Pancreas (tissue), 10 donors: ENCODE measurements at places on chromosomes 2 and 18. TPM values are rescaled to one million over a fixed set of nuclear protein-coding genes. Genes with fewer than 3 reads are reported as not detected.

GRCh38 chr2:85754313-85755095 lies 713 bp downstream of the ATOH8 start:
- no peaks in the 10 kb centered on the region for H3K27me3 ChIP-seq
- peaks cover 22% of the 10 kb centered on the region for H3K4me1 ChIP-seq
- peak; percentile 74 for DNase-seq
- no peaks in the 10 kb centered on the region for H3K36me3 ChIP-seq

GRCh38 chr2:130808482-130809268 lies 28.0 kb upstream of the ARHGEF4 start:
- H3K27ac ChIP-seq: no peak overlapping the region
- H3K27me3 ChIP-seq: no peaks in the 10 kb centered on the region
- H3K36me3 ChIP-seq: no peaks in the 10 kb centered on the region
- no peak for DNase-seq
- H3K4me3 ChIP-seq: no peak overlapping the region

DNA sequence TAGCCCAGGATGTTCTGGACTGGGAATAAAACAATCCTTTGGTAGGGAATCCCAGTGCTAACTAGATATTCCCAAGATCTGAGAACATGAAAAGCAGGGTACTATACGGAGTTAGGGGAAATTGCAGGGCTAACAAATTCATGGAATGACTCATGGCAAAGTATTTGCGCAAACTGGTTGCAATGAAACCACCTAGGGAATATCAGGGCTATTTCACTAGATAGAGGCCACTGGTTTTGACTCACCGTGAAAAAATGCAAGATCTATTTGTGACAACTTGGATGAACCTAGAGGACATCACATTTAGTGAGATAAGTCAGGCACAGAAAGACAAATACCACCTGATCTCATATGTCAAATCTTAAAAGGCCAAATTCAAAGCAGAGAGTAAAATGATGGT lies 233.3 kb downstream of the MBD2 start:
- H3K36me3 ChIP-seq: no peaks in the 10 kb centered on the region
- no peak for DNase-seq
- H3K4me1 ChIP-seq: no peaks in the 10 kb centered on the region
- no peak overlapping the region for H3K27ac ChIP-seq

- DNase-seq: no peak
- H3K36me3 ChIP-seq: no peaks in the 10 kb centered on the region
- no peaks in the 10 kb centered on the region for H3K4me1 ChIP-seq
- H3K27ac ChIP-seq: no peak overlapping the region
- H3K4me3 ChIP-seq: no peak overlapping the region
- no peaks in the 10 kb centered on the region for H3K27me3 ChIP-seq
These were observed 81.4 kb upstream of the GCFC2 start for GRCh38 chr2:75792146-75792545.

- no peaks in the 10 kb centered on the region for H3K4me1 ChIP-seq
- no peak for DNase-seq
- H3K36me3 ChIP-seq: no peaks in the 10 kb centered on the region
- no peak overlapping the region for H3K4me3 ChIP-seq
- no peaks in the 10 kb centered on the region for H3K27me3 ChIP-seq
- no peak overlapping the region for H3K27ac ChIP-seq
These were observed 107.1 kb downstream of the CTNNA2 start for GRCh38 chr2:79619976-79620375.

- H3K36me3 ChIP-seq: no peaks in the 10 kb centered on the region
- no peak for DNase-seq
- H3K4me3 ChIP-seq: no peak overlapping the region
- no peaks in the 10 kb centered on the region for H3K4me1 ChIP-seq
These were observed 19.4 kb upstream of the ZBTB7C start for GRCh38 chr18:48428475-48429177.

- no peaks in the 10 kb centered on the region for H3K36me3 ChIP-seq
- no peak overlapping the region for H3K27ac ChIP-seq
- no peaks in the 10 kb centered on the region for H3K27me3 ChIP-seq
- H3K4me1 ChIP-seq: peaks cover 3% of the 10 kb centered on the region
- no peak overlapping the region for H3K4me3 ChIP-seq
- peak; percentile 56 for DNase-seq
These were observed 2.3 kb upstream of the PTPN18 start for GRCh38 chr2:130353291-130354138.

DNA sequence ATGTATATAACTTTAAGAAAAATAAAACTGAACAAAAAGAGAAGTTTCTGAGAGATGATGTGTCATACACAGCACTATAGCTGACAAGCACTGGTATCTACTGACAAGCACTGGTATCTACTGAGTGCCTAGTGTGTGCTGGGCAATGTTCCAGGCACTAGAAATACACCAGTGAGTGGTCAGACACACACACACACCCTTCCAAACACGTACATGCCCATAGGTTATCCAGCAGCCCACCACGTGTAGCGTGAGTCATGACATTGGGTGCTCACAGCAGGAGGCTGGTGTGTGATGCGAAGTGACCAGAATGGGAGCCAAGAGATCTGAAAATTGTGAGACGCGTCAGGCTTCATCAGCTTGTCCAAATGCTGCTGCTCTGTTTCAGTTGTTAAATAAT lies 12.2 kb upstream of the GNAL start:
- H3K4me3 ChIP-seq: no peak overlapping the region
- no peaks in the 10 kb centered on the region for H3K27me3 ChIP-seq
- DNase-seq: no peak

DNA sequence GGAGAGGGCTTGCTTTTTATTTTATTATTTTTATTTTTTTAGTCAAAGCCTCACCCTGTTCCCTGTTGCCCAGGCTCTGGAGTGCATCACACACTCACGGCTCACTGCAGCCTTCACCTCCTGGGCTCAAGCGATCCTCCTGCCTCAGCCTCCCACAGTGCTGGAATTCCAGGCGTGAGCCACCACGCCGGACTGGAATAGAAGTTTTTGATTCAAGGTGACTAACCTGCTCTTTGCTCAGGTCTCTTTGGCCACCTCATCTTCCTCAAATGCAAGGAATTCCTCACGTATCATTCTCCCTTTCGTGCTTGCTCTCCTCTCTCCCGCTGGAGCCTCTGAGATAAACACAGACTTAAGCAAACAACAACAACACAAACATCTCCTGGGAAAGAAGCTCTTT lies 636.8 kb downstream of the ADCYAP1 start:
- no peak overlapping the region for H3K27ac ChIP-seq
- no peaks in the 10 kb centered on the region for H3K27me3 ChIP-seq

- no peak overlapping the region for H3K27ac ChIP-seq
- no peak for DNase-seq
- H3K4me3 ChIP-seq: no peak overlapping the region
These were observed 260.8 kb downstream of the RDH14 start for GRCh38 chr2:18299423-18300212.

DNA sequence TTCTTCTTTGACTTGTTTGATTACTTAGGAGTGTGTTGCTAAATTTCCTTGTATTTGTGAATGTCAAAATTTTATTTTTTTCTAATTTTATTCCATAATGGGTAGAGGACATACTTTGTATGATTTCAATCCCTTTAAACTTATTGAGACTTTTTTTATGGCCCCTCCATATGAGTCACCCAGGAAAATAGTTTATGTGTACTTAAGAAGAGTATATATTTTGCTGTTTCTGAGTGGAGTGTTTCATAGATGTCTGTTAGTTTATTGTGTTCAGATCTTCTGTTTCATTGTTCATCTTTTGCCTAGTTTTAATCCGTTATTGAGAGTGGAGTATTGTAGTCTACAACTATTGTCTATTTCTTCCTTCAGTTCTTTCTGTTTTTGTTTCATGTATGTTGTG lies 81.9 kb downstream of the EPB41L5 start:
- no peak for DNase-seq
- H3K36me3 ChIP-seq: no peaks in the 10 kb centered on the region
- no peaks in the 10 kb centered on the region for H3K4me1 ChIP-seq
- no peak overlapping the region for H3K4me3 ChIP-seq
- H3K27me3 ChIP-seq: no peaks in the 10 kb centered on the region

DNA sequence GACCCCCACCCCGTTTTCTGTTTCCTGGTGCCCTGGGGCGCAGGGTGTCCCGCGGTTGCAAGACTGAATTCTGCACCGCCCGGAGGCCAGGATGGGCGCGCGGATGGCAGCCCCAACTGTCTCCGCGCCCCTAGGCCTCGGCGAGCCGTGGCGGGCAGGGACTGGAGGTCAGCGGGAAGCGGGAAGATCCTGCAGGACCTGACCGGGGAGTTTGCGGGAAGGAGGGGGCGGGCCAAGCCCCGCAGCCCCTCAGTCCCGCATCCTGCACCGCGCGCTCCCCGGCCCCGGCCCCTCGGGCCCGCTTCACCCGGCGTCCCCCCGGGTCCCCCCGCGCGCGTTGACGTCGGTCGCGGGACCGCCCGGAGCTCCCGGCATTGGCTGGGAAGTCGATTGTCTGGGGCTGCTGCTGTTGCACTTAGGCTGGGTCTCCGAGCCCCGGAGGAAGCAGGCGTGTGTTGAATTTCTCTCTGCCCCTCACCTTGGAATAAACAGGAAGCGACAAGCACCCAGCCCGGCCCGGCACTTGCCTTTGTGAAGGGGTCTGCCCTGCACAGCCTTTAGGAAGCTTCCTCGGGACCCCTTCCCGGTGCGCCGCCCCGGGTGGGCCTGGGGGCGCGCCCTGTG lies at the start of gene LDLRAD4:
LDLRAD4 (plus strand) TSS at position 393 of the 624 bp plus-strand sequence.
- DNase-seq: peak; percentile 42
- peak within 1 kb of the TSS; percentile 61 for H3K4me3 ChIP-seq
- peak within 1 kb of the TSS; percentile 59 for H3K27ac ChIP-seq

GYPC gene
- polyA plus RNA-seq: 74.0 TPM

CNGA3 gene
- 0.23 TPM for polyA plus RNA-seq

REEP1 gene
- 4.2 TPM for polyA plus RNA-seq

ABCG8 gene
- polyA plus RNA-seq: not detected

NLRC4 gene
- polyA plus RNA-seq: 0.49 TPM

ARHGAP15 gene
- polyA plus RNA-seq: 0.80 TPM
